NCI-H2107 (cell line): ENCODE measurements at places on chromosomes 11 and 22.

- no peak for DNase-seq
Observed at GRCh38 chr11:127926721-127927120, 660.6 kb downstream of the ETS1 start.

GRCh38 chr22:41445129-41446056 is 1.2 kb downstream of the TOB2 start:
- peak; percentile 16 for DNase-seq

GRCh38 chr11:16678466-16679116 is 59.9 kb upstream of the C11orf58 start:
- DNase-seq, result no peak

DNA sequence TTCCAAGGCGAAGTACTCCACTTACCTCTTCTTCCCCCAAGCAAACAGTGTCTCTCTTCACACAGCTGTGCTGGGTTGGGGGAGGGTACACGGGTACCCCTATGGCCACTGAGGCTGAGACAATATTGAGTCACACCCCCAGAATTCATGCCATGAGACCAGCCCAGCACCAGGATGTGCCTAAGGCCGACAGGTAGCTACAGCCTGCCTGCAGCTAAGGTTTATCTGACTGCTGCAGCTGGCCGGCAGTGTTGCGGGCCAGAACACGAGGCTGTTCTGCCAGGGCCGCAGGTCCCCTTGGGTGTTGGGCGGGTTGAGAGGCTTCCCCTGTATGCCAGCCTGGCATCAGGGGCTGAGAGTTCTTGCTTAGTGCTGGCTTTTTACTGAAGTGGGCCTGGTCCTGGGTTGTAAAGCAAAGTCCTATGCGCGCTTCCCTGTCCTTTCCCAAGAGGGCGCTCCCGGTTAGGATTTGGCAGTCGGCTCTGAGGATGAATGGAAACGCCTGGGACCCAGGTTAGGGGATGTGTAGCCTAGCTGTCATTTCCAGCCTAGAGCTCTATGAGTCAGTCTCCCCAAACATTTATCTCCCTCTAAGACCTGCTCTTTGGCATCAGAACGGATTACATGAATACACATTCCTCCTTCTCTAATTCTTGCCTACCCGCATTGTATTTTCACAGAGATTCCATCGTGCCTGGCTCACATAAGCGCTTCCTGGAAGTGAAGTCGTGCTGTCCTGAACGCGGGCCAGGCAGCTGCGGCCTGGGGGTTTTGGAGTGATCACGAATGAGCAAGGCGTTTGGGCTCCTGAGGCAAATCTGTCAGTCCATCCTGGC is 7.1 kb downstream of the USP18 start:
- peak; percentile 53 for DNase-seq

DNA sequence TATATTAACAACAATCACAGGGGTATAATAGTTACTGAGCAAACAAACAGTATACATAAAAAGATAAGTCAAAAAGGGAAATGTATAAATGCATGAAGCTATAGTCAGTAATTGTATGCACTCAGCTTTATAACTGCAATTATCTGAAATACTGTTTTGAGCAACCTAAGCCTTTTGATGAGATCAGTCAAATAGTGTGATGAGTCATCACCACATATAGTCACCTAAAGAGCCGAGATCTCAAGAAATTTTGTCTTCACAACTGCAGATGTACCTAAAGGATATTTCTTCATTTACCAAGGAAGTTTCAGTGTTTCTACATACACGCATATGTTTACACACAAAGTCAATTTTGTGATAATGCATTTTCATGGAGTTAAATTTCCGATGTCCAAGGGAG is 5.4 kb upstream of the OR51A2 start:
- DNase-seq, result no peak

DNA sequence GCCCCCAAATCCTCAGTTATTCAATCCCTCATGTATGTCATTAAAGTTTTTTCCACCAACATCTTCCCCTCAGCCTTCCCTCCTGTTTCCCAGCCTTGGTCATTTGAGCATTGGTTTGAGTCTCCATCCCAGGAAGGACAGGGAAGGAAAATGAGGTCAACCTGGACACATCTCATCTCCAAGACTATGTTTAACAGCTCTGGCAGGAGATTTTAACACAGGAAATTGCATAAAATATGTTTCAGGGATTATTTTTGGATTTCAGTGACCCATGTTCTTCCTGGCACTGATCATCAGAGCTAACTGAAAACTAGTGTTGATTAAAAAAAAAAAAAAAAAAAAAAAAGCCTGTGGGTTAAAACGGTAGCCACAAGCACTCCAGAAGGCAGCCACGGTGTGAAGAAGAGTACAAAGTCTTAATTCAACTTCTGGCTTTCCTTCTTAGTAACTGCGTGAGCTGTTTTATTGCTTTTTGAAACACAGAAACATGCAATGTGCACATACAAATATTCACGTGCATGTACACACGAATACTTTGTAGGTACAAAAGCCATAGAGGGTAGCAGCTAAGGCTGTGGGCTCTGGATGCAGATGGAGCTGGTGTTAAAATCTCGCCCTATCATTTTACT is 164.4 kb upstream of the DDI1 start:
- no peak for DNase-seq

GRCh38 chr11:130677486-130678153 is 229.2 kb downstream of the ADAMTS15 start:
- no peak for DNase-seq

- no peak for DNase-seq
Observed at GRCh38 chr22:40808018-40808841, 10.9 kb downstream of the SLC25A17 start.

- no peak for DNase-seq
Observed at GRCh38 chr11:112023104-112023503, 2.1 kb upstream of the DLAT start.

DNA sequence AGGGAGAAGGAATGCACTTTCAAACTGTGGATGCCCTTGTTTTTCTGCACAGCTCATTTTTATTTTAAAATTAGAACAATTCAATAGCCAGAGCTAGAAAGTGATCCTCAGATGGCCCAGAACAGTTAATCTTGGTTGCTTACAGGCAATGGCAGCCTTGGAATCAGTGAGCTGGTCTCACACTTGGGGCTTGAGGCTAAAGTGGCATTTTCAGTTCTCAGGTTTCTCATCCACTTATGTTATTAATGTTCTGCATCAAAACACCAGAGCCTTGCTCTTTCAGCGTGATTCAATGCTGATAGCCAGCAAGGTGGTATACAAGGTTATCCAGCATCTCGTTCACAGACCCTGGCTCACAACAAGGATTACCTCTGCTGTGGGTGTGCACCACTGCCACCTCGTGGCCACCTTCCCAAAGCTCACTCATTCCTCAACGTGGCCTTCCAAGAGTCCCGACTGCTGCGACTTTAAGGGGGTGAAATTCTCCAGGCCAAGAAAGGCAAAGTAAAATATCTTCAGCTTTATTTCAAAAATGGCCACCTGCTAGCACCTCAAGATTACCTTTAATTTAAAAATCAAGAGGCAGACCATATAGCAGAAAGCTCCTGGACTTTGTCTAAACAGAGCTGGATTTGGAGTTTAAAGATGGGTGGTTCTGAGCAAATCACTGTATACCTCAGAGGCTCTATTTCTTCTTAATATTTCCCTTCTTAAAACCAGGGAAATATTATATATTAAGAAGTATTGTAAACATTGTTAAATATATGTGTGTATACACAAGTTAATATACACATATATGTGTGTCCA is 34.2 kb upstream of the FSHB start:
- peak; percentile 24 for DNase-seq

GRCh38 chr22:21646608-21647590 is 4.8 kb downstream of the SDF2L1 start:
- peak; percentile 55 for DNase-seq

- no peak for DNase-seq
Observed at GRCh38 chr11:77776455-77776854, 44.1 kb downstream of the RSF1 start.

GRCh38 chr11:27806122-27806521 is 105.9 kb upstream of the BDNF start:
- DNase-seq, result no peak

DNA sequence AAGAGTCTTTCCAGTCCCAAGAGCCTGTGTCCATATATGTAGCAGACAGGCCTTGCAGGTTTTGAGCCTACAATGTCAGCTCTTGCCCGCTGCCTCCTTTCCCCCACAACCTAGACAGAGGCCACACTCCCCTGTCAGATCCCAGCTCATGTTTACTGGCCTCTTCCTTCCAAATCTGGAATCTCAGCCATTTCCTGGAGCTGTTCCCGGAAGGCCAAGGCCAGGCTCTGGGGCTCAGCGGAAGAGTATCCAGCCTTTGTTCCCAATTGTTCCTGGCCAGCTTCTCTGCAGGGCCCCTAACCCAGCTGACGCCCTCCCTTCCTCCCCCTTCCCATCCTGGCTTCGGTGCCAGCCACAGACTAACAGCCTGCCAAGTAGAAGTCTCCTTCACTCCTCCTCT is 1.0 kb upstream of the ROBO4 start:
- no peak for DNase-seq

DNA sequence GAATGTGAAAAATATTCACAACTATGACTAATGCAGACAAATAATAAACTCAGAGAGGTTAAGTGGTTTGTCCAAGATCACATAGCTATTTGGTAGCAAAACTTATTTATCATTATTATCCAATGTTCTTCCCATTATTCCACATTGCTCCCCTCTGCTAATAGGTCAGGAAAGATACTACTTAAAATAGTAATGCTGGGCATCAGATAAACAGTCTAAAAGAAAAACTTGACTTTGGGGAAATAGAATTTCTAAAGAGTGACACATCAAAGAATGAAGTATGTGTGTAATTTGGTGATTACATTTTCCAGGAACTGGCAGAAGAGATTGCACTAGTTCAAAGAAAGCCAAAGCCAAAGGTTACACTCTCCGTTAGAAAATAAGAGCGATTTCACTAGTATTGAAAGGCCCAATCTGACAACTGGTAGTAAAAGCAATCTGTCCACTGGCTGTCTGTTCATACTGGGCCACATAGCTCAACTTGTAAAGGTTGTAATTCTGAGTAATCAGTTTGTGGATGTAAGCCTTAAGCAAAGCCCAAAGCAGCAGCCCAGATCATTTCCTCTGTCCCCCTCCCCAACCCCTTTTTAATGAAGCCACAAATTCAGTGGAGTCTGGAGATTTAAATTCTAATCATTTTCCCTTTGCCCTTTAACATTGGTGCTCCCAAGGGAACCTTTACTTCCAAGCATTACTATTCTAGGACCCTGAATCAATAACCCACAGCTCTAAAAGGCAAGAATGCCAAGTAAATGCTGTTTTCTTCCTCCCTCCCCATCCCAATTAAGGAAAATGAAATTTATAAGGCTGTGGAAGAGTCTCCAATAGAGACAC is 283.5 kb downstream of the TTC28 start:
- no peak for DNase-seq

- DNase-seq, result no peak
Observed at GRCh38 chr11:96137373-96137772, 205.6 kb downstream of the MAML2 start.

- no peak for DNase-seq
Observed at GRCh38 chr11:78140392-78141077, 1.1 kb upstream of the ALG8 start.

DNA sequence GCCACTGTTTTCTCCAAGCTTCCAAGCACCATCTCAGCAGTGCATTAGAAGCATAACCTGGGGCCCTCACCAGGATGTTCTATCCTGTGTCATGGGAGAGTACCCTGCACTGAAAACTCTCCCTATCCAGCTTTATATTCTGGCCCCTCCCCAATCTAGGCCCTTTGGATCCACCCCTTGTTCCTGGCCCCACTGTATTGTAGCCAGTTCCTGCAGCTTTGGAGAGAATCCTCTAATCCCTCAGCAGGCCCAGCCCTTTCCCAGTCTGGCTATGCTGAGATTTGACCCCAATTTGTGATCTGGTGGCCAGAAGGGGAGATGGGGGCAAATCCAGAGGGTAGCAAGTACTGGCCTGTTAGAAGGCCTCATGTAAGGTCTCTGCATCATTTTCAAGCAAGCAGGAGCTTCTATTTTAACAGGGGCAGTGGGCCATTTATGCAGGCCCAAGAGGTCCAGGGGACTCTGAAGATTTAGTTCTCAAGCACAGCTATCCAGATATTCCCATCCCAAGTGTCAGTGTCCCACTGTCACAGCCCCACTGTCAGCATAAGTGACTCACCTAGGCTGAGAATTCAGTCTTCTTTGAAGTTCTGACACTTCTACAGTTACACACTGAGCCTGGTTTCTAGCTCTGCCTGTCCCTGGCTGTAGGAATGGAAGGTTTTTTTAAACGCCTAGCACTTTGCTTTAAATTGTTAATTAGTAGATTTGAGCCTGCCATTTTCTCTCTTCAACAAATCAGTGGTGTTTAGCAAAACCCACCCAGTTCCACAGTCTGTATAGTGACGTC is 589.5 kb upstream of the CADM1 start:
- no peak for DNase-seq
